ENCODE measurements at places on chromosomes 2 and 18.

DNA sequence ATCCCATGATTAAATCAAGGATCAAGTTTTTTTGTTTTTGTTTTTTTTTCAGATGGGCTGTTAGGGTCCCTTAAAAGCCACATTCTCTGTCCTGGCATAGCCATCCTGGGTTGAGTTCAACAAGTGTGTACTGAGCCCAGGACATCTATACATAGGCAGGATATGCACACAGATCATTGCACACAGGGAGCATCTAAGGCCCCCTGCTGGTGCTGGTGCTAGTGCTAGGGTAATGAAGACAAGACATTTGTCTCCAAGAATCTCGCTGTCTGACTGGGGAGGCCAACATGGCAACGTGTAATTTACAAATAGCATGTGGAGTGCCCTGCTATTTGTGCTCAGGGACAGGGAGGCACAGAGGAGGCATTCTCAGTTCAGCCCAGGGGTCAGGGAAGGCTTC, 124.5 kb downstream of the VAPA start:
- no peak for DNase-seq

- DNase-seq, result no peak
Observed at GRCh38 chr2:128867936-128868636, 549.4 kb upstream of the HS6ST1 start.

DNA sequence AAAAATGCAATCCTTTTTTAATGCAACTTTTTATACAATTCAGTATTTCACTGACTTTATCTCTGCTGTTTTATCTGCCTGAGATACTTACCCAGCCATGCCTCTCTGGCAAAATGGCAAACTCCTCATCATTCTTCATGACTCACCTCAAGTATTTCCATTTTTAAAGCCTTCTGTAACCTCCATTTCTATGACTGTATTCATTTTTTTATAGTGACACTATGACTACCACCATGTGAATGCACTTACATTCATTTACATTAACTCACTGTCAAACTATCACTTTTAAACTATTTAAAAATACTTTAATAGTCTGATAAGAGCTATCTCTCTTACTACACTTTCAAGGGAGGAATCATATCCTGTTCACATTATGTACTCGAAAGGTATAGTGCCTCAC, 99.4 kb upstream of the SCN7A start:
- no peak for DNase-seq

DNA sequence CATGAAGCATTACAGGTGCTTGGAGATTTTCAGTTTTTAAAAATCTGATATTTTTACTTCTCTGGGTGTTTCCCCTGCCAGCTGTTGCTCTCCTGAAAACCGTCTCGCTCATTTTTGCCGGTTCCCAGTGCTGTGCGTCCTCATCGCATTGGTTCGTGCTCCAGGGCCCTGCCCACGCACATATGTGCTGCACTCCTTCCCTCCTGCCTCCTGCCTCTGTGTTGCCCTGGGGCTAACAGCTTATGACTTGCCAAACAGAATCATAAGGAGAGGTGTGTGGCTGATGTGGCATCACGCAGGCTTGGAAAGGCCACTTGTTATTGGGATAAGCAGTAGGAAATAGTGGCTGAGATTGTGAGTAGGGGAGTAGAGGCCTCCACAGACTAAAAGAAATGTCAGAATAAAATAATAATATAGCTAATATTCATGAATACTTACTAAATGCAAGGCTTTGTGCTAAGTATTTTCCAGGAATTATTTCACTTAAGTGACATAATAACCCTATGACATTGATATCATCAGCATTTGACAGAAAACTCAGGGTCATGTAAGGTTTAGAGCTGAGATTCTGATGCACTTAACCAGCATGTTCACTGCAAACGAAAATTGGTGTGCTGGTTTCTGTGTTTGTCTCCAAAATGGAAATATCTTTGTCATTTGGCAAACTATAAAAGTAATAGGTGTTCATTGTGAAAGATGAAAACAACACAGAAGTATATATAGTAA, 53.5 kb downstream of the SLC4A1AP start:
- DNase-seq, result no peak

DNA sequence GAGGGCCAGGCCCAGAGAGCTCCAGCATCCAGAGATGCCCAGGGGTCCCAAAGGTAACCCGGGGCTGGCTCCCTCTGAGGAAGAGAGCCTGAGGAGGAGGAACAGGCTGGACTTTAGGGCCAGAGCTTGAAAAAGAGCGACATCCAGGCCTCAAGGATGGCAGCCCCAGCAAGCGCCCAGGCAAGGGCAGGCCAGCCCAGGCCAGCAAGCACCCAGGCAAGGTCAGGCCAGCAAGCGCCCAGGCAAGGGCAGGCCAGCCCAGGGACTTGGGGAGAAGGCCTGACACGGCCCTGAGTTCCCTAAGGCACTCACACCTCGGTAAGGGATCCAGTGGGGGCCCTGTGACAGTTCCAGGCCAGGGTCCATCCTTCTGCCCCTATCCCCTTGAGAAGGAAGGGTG, 30.4 kb downstream of the DBI start:
- DNase-seq, result no peak

- no peak for DNase-seq
Observed at GRCh38 chr2:202023198-202023903, 10.3 kb upstream of the FZD7 start.

- DNase-seq, result no peak
Observed at GRCh38 chr2:96146881-96147592, 1.8 kb upstream of the DUSP2 start.

GRCh38 chr2:189465076-189465475, 23.8 kb downstream of the WDR75 start:
- DNase-seq, result no peak

GRCh38 chr2:209579230-209579749, 155.4 kb downstream of the MAP2 start:
- DNase-seq, result no peak

- DNase-seq, result no peak
Observed at GRCh38 chr2:190634381-190634780, 14.5 kb upstream of the NAB1 start.

- DNase-seq, result no peak
Observed at GRCh38 chr2:50769406-50770181, 262.3 kb downstream of the NRXN1 start.

DNA sequence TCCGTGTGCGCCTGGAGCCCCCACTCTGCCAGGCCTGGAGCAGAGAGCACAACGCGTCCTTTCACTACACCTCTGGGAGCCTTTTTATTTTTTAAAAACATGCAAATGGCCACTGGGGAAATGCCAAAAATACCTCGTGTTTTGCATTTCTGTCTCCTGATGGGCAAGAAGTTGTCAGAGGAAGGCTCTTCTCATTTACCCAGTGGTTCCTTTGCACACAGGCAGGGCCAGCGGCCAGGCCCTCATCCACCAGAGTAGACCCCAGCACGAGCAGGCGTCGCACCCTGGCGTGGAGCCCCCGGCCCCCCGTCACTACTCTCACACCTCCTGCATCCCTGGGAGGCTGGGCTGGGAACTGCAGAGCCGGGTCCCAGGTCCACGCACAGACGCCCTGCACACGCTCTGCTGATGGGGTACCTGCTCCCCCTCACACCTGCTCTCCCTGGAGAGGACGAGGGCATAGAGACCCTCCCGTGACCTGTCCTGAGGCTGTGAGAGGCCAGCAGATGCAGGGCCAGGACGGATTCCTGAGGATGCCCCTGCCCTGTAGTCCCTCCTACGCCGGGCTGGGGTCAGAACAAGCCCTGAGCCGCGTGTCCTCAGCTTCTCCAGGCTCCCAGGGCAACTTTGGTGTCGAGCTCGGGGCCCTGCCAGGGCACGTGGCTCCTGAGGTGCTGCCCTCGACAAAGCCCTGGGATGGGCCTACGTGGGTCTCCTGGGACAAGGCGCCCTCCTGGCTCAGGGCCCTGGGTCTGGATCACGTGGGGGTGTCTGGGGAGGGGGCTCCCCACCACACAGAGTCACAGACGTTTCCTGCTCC, 65.0 kb downstream of the NFATC1 start:
- DNase-seq, result no peak

DNA sequence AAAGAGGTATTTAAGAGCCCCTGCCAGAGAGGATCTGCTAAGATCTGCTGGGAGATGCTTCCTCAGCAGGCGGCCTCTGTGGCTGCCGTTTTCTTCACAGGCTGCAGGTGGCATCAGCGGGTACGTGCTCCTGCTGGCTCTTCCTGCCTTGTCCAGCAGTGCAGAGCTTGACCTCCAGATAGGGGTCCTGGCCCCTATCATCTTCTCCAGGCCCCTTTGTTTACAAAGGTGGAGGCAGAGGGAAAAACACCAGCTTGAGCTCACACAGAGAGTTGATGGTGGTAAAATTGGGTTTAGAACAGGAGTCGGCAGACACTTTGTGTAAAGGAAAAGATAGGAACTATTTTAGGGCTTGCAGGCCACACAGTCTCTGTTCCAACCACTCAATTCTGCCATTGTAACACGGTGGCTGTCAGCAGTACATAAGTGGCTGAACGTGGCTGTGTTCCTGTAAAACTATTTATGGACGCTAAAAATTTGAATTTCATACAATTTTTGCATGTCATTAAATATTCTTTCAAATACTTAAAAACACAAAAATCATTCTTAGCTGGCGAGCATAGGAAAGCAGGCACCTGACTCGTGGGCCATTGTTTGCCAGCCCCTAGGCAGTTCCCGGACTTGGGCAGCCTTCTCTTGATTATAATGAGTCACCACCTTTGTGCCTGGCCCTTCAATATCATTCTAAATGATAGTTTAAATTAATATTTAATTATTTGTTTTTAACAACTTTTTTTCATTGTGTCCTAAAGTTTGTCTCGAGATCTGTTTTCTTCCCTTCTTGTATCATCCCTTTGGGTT, 98.2 kb upstream of the B3GNT7 start:
- peak; percentile 29 for DNase-seq

DNA sequence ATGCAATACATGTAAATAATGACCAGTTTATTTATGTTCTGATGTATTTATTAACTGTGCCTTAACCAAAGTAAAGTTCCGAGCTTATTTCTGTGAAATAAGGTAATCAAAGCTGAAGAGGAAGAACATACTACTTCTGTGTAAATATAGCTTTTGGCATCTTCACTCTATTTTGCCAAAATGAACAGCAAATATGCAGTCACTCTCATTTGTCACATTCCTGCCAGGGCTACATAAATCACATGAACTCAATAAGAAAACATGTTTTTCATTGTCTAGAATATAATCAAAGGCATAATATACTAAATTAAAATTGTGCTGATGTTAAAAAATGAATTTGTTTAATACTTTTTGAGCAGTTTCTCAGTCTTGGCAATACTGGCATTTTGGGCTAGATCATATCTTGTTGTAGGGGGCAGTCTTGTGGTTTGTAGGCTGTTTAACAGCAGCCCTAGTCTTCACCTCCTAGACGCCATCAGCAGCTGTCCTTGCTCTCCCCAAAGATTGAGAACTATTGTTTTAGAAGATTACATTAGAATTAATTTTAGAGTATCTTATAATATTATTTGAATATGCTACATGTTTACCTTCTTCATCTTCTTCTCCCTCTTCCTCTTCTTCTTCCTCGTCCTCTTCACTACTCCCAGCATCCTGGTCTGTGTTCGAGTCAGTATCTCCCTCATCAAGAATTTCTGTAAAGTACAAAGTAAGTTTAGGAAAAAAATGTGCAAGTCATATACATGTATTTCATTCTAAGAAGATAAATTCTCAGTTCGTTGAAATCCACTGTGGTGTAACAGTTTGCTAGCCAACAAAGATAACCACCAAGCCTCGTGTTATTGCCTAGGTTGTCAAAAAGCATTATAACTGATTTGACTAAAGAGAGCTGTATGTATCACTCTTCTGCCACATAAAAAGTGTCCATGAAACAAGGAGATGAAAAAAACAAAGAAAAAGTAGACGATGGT, 41.5 kb downstream of the CWC22 start:
- DNase-seq, result no peak

- DNase-seq, result no peak
Observed at GRCh38 chr2:240579771-240580614, 6.5 kb upstream of the CAPN10 start.

- DNase-seq, result no peak
Observed at GRCh38 chr2:148479398-148479797, 165.2 kb upstream of the EPC2 start.

DNA sequence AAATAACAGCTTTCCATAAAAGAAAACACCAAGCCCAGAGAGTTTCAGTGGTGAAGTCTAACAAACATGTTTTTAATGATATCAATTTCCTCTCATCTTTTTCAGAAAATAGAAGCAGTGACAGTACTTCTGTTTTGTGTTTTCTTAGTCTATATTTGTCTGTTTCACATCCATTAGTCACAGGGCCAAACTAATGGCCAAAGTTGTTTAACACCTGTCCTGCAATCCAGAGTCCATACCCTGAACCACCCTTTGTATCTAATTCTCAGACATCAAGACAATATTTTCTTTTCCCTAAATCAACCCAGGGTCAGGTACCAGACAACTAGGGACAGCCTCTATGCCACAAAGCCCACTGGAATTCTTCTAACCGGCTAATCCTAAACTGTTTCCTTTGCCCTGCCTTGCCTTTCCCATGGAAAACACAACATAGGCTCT, 25.9 kb downstream of the TMSB10 start:
- no peak for DNase-seq

DNA sequence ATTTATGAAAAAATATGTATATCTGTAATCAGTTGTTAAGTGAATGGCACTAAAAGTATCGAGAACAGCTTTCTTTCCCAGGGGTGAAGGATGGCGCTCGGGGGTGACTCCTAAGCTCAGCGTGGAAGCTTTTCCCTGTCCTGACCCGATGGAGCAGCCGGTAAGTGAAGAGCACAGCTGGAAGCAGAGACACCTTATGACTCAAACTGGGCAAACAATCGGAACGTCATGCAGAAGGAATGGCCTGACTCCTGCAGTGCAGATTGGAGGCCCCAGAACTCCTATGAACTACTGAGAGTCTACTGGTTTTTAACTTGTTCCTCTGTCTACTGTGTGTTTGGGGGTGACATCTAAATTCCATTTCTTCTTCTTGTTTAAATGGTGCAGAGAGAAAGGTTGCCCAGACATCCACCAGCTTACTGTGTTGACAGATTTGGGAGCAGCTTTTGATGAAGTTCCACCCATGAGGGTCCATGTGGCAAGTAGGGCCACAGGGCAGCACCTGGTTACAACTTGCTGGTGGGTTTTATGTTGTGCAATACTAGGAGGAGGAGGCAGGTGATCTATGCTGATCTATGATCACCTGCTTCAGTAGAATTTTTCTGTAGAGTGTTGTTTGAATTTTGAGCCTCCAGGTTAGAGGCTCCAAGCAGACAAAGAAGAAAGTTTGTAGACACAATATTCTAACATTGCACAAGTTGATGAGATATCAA, 52.8 kb upstream of the TMEM182 start:
- no peak for DNase-seq

DNA sequence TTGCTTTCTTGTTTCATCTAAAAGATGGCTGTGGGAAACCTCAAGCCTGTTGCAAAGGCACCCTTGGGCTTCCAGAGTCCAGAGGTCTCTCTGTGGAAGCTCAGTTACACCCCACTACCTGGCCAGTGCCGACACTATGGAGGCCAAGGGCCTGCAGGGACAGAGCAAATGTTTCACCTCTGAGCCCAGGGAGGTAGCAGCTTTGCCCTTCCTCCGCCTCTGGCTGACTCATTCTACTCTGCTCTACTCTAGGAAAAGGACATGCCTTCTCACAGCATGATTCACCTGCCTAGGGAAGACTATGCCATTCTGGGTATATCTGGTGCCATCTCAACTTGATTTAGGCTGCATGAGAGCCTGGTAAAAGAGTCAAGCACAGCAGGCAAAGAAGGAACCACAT, 12.2 kb downstream of the MYOM1 start:
- no peak for DNase-seq

Data from pulmonary artery endothelial cell (primary cell).